Activated naive CD4-positive, alpha-beta T cell (primary cell): ENCODE measurements at places on chromosomes 6 and 20.

- DNase-seq = no peak
Measured at GRCh38 chr6:47789553-47789952, 7.7 kb downstream of the OPN5 start.

GRCh38 chr20:61502433-61502832 lies 250.4 kb downstream of the CDH4 start:
- no peak for DNase-seq

DNA sequence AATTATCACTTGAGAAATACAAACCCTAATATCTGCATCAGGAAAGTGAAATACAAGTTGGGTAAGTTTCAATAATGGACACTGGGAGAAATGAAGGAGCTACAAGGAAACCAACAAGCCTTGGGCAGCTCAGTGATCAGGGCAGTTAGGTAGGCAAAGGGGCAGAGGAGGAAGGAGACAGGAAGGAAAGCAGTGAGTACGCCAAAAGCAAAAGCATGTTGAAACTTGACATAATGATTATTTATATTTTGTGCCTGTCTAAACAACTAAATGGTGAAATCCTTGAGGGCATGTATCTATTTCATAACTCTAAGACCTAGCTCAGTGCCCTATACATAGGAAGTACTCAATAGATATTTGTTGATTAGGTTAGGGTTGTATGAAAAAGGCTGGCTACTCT lies 23.3 kb downstream of the PXT1 start:
- DNase-seq = no peak

GRCh38 chr6:32565511-32565910 lies 24.1 kb downstream of the HLA-DRB1 start:
- DNase-seq = no peak

GRCh38 chr6:46581459-46582177 lies 71.0 kb downstream of the CYP39A1 start:
- no peak for DNase-seq
